ACHN (cell line): ENCODE measurements at places on chromosomes 7 and 10.

- no peak for DNase-seq
These were observed 448.2 kb downstream of the DNAJB6 start for GRCh38 chr7:157784979-157785441.

DNA sequence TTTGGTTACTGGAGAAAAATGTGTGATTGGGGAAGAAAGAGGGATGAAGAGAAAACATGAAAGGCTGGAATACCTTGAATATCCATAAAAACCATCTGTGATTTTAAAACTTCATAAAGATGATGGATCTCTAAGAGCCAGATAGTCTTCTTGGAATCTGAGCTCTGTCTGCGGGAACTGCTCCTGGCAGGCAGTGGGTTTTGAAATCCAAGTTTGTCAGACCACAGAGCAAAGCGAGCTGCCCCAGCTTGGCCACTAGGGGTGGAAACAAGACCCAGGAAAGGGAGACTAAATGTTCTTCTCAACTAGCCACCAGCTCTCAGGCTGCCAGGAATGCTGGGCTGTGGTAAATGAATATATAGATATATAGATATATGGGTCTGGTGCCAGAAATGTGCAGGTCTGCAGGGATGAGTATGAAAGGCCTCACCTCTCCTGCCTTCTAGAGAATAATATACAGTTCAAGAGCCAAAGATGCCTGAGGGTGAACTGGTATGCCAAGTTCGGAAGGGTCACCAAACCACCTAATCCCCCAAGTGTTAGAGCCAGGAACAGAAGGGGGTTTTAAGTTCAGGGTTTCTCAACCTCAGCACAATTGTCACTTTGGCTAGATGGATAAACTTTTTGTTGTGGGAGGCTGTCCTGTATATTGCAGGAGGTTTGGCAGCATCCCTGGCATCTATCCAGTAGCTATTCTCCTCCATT is 208.8 kb downstream of the KCNMA1 start:
- DNase-seq, result peak; percentile 71

GRCh38 chr7:25557930-25558329 is 329.6 kb upstream of the NPVF start:
- DNase-seq, result no peak

- no peak for DNase-seq
These were observed 204.5 kb upstream of the CXCL12 start for GRCh38 chr10:44589181-44589943.

GRCh38 chr10:76139431-76139830 is 708.0 kb downstream of the LRMDA start:
- DNase-seq, result no peak

DNA sequence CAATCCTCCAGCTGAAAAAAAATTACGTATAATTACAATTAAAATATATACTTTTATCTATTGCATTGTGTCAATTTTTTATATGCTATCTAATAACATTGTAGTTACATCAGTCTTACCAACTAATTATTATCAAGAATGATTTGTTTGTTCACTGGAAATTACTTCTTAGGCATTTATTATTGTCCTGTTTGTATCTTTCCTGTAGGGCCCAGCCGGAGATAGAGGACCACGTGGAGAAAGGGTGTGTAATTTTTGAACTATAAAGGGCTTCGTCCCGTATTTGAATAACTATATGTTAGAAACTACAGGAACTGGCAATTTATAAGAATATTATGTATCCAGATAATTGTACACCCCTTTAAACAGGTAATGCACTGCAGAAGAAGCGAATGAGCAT is 4.1 kb downstream of the COL1A2 start:
- no peak for DNase-seq

- DNase-seq, result peak; percentile 81
These were observed 781.1 kb downstream of the INHBA start for GRCh38 chr7:40921589-40922315.

DNA sequence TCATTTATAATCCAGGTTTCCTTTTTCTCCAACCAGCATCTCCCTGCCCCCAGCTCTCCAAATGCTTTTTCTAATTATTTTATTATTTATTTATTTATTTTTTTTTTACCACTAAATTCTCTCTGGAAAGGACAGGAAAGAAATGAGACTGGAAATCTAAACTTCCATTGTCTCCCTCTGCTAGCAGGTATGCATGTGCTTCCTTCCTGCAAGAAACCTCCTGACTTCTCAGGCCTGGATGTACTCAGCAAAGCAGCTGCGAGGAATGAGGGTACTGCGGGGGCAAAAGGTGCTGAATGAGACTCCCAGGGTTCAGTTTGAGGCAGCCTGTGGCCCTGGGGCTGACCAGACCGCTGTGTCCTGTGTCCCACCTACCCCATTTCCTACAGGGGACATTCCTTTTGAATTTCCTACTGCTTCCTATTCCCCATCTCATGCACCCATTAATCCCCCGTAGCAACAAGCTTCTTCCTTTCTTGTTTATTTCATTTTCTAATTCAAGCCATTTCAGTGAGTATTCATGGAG is 324.6 kb upstream of the IGFBP3 start:
- no peak for DNase-seq

DNA sequence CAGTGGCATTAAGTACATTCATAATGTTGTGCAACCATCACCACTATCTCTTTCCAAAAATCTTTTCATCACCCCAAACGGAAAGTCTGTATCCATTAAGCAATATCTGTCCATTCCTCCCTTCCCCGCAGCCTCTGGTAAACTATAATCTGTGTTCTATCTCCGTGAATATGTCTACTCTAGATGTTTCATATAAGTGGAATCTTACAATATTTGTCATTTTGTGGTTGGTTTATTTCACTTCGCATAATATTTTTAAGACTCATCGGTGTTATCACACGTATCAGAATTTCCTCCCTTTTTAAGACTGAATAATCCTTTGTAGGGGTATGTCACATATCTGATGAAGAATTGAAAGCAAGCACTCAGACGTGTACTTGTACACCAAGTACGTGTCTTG is 86.0 kb upstream of the FGFR2 start:
- DNase-seq, result no peak

DNA sequence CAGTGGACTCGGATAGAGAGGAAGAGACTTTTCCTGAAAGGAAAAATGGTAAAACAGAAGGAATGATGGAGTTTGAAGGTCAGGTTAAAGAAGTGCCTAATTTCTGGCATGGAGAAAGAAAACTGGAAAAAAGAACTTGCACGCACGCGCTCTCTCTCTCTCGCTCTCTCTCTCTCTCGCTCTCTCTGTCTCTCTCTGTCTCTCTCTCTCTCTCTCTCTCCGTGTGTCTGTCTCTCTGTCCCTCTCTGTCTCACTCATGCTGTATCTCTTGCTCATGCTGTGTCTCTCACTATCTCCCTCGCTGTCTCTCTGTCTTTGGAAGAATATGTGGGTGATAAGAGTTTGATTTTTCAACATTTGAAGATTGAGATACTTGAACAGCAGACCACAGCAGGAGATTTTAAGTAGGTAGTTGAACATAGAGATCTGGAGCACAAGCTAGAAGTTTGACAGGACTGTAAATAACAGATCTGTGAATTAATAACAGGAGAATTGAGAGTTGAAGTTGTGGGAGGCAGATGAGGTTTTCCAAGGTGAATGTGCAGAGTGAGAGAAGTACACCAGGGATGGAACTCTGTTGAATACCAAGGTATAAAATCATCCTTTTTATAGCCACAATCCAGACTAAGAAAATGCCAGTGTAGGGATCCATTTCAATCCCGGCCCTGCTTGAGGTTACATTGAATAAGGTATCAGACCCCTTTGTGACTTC is 33.1 kb downstream of the ADD3 start:
- peak; percentile 33 for DNase-seq

- DNase-seq, result no peak
These were observed 13.3 kb downstream of the BMPER start for GRCh38 chr7:33918438-33919143.
